Stimulated activated CD8-positive, alpha-beta memory T cell treated with anti-CD3 and anti-CD28 coated beads, Interleukin-4, amount 100 ng/mL, for 4 hours (primary cell): ENCODE measurements at places on chromosomes 2 and 18.

DNA sequence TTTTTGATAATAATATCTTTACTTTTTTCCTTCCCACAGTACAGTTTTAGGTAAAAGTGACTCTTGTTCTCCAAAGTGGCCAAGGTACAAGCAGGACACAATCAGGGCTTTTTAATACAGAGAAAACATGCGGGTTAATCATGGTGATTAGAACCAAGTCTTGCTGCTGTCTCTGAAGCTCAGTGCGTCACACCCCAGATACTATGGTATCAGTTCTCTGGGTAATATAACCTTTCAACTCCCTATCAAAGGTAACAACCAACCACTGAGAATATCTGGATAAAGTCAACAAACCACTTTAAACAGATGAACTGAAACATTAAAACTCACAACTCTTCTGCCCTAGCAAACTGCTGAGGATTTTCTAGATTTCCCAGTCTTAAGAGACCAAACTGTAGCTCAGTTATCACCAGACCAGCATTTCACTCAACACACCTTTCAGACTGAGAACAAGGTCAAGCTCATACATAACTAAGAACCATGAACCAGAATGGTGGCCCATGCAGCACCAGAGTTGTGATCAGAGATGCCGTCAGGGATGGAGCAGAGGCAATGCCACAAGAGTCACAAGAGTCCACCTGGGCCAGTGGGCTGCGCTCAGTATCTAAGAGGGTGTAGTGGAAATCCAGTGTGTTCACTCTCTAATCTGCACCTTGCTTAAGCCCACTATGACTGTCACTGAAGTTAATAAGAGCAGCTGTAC is 103.0 kb downstream of the UXS1 start:
- no peak for DNase-seq

DNA sequence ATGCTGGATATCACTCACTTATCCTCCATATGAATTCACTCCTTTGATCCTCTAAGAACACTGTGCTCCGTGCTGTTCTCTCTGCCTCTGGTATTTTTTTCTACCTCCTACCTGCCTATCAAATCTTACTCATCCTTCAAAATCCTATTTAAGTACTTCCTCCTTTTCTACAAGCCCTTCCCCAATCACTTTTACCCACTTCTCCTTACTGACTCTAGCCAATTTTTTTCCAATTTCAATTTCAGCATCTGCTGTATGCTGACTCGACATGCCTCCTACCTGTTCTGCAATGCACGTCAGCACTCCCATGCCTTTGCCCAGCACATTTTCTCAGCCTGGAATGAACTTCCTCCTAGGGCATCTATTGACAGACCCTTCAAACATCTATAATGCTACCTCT is 37.3 kb upstream of the LNPK start:
- DNase-seq = no peak

DNA sequence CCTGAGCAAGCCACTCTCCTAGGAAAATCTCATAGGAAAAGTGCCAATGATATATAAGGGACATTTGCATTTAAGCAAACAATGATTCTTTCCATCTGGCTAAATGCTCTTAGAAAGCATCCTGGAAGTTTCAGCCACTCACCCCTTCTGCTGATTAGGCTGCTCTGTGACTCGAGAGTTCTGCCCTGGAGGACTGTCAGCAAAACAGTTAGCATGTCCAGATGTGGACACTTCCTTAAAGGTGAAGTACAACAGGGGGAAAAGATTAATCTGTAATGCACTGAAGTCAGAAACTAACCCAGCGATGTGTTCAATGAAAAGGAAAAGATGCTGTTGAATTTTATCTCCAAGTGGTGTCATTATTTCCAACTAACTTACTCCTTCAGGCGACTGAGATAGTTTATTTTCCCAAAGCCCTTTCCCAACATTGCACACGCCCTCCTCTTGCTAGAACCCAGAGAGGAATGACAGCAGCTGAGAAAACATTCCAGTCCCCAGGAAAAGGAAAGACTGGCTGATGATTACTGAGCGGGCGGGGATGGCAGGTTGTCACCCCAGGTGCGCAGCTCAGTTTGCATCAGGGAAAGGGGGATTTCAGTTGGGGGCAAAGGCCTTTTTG is 214.0 kb downstream of the SS18 start:
- DNase-seq = no peak

DNA sequence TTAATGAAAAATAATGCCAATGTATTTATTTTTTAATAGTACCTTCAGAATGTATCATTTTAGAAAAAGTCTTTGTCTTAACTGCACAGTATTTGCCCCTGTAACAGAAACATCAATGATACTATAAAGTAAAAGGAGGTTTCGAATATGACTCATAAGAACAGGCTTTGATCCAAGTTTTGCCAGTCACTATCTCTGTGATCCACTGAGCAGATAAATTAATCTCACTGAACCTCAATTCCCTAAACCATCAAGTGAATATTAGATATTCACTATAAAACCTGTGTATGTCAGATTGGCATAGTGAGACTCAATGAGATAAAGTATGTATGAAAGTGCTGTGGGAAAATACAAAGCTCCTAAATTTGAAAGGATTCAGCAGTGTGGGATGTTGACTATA is 292.1 kb downstream of the EXOC6B start:
- no peak for DNase-seq

DNA sequence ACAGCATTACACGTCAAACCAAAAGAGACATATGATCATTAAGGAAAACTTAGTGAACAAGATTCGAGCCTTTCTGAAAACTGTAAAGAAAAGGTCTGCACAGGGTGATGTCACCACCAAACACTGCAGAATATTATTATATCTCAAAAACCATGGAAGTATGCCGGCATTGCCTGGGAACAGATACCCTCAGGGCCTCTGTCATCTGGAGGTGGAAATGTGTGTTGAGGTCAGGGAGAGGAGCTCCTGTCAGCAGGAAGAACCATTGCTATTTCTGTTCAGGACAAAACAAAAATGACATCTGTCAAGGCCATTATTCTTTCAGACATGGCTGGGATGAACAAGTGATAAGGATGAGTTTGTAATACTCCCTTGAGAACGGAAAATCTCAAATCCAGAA is 365.9 kb upstream of the TRIB2 start:
- no peak for DNase-seq

DNA sequence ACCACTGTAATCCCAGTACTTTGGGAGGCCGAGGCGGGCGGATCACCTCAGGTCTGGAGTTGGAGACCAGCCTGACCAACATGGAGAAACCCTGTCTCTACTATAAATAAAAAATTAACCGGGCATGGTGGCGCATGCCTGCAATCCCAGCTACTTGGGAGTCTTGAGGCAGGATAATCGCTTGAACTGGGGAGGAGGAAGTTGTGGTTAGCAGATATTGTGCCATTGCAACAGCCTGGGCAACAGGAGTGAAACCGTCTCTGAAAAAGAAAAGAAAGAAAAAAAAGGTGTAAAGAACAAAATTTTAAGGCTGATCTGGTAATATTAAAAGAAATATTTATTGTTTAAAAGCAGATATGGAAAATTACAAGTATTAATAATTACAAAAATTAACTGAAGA is 29.7 kb downstream of the ZNF804A start:
- DNase-seq = no peak

DNA sequence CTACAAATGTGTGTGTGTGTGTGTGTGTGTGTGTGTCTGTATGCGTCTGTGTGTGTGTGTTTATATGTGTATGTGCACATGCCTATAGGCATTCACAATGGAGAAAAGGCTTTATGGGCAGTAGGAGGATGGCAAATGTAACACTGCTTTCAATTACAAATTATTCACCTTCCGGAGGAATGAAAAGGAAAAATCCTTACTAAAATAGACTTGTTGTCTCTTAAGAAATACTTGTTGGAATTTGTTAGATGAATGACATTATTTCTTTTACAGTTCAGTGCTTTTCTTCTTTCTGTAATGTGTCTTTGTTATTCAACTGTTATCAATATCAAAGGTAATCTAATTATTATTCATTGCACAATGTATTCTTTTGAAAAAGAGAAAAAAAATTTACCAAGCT is 874.3 kb downstream of the ERBB4 start:
- no peak for DNase-seq

GRCh38 chr2:233297076-233297475 is 10.5 kb upstream of the SAG start:
- DNase-seq = no peak

GRCh38 chr2:174623106-174623637 is 25.6 kb upstream of the WIPF1 start:
- DNase-seq = no peak

- no peak for DNase-seq
Measured at GRCh38 chr2:19890104-19890503, 11.7 kb downstream of the TTC32 start.

DNA sequence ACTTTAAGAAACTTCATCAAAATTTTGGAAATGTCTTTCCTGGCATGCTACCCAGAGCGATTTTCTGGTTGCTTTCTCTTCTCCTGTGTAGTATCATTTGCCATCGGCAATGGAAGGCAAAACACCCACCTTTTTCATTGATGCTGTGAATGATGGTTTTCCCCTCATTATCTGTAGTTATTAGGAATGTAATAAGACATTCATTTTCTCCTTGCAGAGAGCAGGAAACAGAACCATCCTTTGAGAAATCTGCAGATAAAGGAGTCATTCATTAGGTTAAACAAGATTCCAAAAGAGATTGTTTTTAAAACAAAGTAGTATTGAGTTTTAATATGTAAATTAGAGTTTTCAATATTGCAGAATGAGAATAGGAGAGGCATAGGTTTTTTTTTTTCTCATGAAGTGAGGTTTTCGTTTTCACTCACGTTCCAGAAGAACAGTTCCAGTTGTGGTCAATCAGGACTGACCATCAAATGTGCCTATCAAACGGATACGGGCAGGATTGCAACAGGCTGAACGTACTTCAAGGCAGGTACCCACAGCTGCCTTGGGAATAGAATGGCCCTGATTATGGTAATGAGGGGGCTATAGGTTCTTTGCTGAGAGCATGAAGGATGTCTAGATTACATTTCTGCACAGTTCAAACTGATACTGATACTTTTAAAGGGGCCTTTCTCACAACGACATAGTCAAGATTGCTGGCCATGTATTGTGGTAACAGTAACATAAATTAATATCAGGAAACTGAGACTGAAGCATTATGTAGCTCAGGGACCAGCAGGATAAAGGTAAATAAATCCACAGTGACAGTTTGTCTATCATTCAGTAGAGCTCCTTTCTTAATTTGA is 49.8 kb upstream of the PLA2R1 start:
- DNase-seq = no peak

GRCh38 chr2:13884291-13884976 is 748.1 kb upstream of the LRATD1 start:
- no peak for DNase-seq

- DNase-seq = no peak
Measured at GRCh38 chr2:126932529-126932928, 33.8 kb downstream of the TEX51 start.

DNA sequence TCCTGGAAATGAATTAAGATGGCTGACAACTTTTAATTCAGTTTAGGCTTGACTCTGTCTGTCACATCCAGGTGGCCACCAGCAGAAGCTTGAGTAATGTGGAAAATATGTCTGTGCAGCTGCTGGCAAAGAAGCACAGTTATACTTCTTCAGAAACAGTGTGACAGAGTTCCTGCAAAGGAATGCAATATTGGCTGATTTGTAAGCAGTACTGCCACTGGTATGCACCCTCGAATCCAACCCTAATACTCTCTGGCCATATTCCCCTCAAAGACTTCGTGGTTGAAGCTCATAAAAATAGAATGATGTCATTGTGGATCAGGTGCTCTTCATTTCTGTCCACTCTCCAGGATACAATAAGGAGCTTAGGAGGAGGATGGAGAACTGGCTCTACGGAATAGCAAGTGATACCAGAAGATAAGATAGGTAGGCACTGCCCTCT is 86.2 kb downstream of the METTL8 start:
- no peak for DNase-seq

- no peak for DNase-seq
Measured at GRCh38 chr2:221423210-221423804, 148.8 kb downstream of the EPHA4 start.

GRCh38 chr2:205800773-205801172 is 118.5 kb downstream of the NRP2 start:
- DNase-seq = no peak

DNA sequence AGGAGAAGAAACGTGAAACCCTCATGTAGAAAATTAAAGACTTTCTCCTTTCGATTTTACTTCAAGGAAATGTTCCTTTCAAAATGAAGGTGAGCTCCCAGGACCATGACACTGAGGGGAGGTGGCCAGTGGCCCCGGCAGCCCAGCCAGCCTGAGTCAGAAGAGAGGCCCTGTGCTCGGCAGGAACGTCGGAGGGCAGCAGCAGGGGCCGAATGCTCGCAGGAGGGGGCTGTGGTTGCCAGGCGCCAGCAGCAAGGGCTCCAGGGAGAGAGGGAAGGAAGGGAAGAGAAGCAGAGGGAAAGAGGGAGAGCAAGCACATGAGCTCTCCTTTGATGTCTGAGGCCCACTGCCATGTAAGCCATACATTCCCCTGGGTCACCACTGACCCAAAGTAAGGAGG is 73.3 kb upstream of the ACKR3 start:
- DNase-seq = no peak

GRCh38 chr2:104430359-104430740 is 423.6 kb upstream of the POU3F3 start:
- no peak for DNase-seq

- DNase-seq = no peak
Measured at GRCh38 chr2:231361701-231362554, 33.6 kb upstream of the B3GNT7 start.

DNA sequence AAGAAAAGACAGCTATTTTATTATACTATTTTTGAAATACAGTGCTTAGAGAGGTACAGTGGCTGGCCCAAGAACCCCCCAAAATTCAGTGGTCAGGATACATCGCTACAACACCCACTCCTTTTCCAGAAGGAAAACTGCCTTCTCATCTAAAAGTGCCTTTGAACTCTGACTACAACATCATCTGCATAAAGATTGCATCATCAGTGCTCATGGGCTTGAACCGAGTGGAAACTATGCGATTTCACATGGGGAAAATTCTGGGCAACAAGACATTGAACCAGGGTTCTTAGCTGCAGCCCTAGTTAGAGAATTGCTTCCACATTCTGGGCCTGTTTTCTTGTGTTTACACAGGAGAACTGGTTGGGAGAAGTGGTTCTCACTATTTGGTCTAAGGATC is 294.6 kb upstream of the SLC14A2 start:
- no peak for DNase-seq

DNA sequence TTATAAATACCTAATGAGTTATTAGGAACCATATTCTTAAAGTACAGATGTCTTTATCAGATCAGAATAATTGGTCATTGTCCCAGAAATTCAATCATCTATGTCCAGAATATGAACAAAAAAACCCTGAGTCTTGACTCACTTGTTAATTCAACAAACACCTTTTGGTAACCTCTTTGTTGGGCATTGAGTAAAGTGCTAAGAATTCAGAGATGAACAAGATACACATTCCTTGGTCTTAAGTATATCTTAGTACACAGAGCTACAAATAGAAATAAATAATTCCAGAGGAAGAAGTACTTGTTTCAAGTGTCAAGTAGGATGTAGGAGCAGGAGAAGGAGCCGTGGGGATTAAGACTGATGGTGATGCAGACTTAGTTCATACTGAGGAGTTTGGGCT is 798.1 kb downstream of the CPS1 start:
- no peak for DNase-seq

DNA sequence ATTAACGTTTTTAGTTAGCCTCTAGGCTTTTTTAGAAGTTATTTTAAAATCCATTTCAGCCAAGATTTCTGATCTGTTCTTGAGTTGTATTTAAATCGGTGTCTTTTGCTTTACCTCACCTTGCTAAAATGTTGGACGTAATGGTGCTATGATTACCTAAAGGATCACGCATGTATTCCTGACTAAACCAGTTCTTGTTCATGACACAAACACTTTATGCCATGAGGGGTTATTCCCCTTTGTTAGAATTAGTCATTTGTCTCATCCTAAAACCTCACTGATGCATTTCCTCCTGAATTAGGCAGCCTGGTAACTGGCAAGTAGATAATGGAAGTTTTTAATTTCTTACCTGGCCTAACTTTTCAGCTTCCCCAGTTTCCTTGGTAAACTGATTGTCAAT is 185.4 kb upstream of the TANK start:
- no peak for DNase-seq
